ENCODE measurements at places on chromosomes 11 and 22.

DNA sequence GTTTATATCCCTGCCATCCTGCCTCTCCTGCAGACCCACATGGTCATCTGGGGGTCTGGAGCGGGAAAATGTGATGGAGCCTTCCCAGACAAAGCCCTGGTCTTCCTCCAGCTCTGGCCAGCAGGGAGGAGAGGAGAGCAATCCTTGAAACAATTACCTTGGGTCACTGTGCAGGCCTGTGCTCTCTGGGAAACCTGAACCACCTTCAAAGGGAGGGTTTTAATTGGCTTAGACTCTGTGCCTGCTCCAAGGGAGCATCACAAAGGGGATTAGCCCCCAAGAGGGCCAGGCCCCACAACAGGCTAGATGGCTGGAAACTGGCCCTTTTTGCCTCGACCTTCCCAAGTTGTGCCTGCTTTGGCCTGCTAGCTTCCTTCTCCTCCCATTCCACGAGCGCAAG is 351.9 kb downstream of the TENM4 start:
- DNase-seq, result no peak

DNA sequence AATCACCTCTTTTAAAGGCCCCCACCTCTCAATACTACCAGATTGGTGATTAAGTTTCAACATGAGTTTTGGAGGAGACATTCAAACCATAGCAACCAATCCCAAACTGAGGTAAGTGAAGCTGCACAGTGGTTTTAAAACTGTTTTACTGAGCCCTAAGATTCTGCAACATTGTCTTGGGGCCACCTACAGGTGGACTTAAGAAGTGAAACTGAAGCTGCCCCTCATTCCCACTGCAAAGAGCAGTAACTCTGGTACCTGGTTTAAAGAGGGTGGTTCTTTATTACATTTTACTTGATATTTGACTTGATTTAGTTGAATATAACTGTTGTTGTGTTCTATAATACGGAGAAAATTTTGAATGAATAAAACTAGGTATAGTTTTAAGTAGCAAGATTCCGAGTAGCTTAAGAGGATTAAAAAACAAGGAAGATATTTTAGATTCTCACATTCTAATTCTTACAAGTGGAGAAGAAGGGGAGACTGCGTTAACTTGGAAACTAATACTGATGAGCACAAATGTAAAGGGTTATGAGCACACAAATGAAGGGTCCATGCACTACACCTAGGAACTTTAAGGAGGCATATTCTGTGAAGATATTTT is 26.7 kb downstream of the SYT9 start:
- DNase-seq, result no peak

DNA sequence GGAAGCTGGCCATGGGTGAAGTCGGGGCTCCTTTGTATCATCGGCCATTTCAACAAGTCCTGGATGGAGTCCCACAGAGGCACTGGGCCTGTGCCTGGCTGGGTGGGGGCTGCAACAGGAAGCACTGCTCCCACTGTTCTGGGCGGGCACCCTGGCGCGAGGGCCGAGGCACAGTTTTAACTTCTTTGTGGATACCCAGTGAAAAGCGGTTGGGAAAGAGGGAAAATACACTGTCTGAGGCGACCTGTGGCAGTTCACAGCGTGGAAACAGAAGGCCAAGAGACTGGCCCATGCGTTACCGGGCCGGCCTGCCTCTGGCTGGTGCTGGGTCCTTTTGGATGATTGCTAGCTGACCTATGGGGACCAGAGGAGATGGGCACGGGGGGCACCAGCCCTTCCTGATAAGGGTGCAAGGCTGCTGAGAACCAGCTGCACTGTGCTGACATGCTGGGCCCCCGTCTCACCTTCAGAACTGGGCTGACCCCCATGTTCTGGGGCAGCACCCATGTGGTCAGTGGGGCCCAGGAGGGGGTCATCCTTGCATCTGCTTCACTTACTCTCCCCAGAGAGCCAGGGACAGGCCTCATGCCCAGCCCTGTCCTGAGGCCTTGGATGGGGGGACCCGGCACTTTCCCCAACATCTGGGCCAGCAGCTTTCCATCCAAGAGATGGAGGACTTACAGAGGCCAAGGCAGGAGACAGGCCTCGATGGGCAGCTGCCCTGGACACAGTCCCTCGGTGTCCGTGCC is 4.2 kb downstream of the OVOL1 start:
- DNase-seq, result no peak

DNA sequence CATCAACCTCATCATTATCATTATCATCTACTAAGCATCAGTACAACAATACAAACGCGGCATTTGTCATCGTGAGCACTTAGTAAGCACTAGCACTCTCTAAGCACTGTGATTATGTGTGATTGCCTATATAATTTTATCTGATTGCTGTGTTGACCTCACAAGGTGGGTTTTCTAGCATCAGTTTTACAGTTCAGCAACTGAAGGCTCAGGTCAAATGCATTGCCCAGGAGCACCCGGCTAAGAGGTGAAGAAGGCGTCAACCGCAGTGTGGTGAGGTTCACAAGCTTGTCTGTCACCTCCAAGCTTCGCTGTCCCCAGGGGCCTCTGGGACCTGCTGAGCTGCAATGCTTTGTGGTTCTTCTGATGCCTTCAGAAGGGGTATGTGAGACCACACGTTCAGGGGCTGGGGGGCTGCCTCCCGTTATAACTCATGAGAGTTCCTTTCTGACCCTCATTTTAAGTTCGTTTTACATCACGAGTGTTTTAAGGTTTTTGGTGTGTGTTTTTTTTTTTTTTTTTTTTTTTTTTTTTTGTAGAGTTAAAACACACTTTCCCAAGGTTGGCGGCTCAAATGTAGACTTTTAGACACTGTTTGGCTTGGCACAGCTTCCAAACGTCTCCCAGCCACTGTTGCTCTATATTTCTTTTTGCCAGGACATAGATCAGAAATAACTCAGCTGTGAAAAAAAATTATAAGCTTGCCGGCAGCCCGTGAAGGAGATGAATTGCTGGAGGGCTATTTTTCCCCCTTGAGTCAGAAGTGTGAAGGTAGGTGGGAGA is 33.8 kb upstream of the SCUBE1 start:
- peak; percentile 37 for DNase-seq

DNA sequence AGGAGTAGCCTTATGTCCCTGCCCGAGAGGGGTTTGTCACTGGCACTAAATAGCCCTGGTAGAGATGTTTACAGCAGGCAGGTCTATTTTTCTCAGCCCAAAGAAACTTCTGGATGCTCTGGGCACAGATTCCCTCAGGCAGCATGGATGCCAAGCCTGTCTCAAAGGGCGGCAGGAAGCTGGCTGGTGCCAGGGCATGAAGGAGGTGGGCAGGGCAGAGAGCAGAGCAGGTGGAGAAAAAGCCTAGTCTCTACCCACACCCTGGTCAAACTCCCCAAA is 4.1 kb upstream of the GAS2L1 start:
- no peak for DNase-seq

DNA sequence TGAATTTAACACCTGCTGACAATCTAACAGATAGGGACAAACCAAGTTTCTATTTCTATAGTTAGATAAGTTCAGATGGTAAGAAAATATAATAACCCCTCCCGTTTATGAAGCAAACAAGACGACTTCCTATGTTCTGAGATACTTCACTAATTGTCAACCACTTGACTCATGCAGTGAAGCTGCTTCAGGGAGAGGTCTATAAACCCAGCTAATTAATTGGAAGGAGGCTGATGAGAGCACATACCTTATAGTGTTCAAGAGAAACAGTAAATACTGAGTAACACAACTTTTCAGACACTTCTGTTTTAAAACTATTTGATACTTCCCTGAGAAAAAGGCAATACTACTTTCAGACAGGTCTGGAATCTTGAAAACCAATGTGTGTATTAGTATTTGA is 229.4 kb upstream of the UBASH3B start:
- no peak for DNase-seq

- no peak for DNase-seq
Measured at GRCh38 chr11:66886671-66887221, 29.9 kb downstream of the LRFN4 start.

- DNase-seq, result no peak
Measured at GRCh38 chr11:47887910-47888569, 39.9 kb upstream of the NUP160 start.

DNA sequence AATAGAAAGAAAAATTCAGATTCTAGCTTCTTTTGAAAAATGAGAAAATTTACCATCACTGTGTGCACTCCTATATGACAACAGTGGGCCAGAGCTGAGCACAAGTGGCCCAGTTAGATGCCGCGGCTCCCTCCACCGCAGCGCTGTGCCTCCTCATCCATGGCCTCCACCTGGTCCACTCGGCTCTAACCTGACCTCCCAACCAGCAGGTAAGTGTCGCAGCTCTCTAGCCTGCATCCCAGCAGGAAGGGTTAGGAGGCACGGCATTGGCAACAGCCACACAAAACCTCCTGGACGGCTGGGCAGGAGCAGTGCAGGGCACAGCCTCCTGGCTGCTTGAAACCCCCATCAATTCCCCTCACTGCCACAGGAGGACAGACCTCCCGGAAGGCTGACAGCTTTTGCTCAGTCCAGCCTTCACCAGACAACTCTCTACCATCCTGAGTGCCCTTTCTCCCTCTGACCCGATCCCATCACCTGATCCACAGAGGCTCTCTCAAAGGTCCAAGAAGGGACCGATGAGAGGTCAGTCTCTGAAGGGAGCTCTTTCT is 76.1 kb downstream of the RPL27A start:
- DNase-seq, result no peak

DNA sequence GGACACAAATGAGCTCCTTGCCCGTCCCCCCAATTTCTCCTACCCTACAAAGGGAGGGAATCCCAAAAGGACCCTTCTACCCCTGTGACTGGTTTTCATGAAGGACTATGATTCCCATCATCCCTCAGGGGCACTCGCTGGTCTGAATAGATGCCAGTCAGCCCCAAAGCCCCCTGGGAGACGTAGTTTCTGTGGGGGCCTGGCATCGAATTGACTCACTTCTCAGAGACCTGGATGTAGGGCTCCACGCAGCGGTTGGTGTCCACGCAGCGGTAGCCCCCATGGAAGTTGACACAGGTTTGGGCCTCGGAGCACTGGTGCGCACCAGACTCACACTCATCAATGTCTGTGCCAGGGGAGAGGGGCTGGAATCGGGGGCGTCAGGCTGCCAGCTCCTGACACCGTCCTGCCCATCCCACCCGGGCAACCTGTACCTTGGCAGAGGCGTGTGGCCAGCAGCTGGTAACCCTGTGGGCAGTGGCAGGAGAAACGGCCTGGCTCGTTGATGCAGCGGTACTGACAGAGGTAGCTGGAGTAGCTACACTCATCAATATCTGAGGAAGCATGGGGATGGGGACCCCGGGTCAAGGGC is 4.4 kb downstream of the EFEMP2 start:
- DNase-seq, result no peak

DNA sequence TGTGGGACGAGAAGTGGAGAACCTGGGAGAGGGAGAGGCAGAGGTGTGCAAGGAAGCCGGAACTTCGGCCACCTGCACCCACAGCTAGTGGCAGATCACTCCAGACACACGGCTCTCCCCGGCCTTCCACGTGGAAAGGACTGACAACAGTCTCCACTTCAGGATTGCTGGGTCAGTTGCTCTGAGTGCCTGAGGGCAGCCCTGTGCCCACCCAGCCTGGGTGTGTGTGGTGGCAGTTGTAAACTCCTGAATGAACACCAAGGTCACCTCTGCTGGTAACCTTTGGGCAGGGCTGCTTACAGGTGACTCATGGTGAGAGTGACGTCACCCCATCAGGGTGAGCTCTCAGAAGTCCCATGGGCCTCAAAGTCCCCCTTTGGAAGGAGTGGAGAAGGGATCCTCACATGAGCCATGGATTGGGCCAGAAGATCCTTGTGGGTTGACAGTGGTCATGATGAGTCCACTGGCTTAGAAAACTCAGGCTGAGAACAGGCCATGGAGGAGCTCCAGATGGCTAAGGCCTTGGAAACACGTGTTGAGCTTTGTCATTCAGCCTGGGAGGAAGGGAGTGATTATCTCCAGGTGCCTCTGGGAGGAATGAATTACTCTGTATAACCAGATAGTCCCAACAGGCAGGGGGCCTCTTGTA is 71.3 kb downstream of the BCR start:
- no peak for DNase-seq
